ENCODE measurements at places on chromosomes 16 and 17. TPM values are rescaled to one million over a fixed set of nuclear protein-coding genes. Genes with fewer than 3 reads are reported as not detected.

LPO gene
- not detected for total RNA-seq

MARCHF10 gene
- total RNA-seq, result not detected

KRTAP9-2 gene
- not detected for total RNA-seq

PRPSAP2 gene
- total RNA-seq, result 15.9 TPM

DNA sequence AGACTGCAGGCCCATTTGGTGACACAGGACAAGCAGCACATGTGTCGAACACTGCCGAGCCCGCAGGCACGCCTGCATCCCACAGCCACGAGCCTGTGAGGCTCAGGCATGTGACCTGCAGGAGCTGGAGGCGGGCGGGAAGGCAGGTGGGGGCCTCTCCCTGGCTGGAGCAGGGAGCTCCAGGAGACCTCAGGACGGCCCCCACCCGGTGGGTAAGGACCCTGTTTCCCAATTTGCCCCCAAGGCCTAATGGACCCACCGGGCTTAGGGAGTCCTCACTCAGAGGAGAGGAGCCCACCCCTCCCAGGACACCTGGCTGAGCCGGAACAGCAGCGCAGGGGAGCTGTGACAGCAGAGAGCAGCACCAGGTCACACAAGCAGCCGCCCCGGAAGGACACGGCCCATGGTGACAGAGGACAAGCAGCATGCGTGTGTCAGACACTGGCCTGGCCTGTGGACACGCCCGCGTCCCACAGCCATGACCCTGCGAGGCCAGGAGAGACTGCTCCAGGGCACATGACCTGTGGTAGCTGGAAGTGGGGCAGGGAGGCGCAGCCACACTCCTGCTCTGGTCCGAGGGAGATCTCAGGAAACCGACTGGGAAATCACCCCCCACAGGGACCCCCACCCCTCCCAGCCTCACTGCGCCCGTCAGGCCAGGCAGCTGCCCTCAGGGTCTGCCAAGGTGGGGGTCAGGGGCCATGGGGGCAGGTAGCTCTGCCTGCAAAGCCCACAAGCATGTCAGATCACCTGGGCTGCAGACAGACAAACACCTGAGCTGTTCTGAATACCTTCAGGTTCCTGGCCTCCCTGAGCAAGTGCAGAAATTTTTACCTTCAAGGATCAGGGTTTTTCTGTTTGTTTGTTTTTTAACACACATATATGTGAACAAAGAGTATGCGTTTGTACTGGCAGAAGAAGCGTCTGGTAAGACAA lies 2.4 kb downstream of the SPSB3 start:
- DNase-seq, result peak; percentile 69

GRCh38 chr16:53704445-53704813 lies 473 bp downstream of the FTO start:
- DNase-seq, result no peak

DNA sequence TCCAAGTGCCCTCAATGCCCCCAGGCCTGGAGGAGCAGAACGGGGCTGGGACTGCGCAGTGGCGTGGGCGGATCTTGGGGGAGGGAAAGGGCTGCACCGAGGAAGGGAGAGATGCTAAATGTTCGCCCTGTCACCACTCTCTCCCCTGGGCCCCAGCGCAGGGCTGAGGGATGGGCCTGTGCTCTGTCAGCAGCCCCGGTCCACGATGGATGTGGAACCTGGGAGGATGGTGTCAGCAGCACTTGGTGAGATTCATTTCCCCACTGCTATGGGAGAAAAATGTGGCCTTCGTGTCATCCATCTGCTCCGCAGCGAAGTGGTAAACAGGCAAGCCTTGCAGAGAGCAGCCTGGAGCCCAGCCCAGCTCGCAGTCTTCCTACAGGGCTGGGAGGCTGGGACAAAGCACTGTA lies 72.0 kb downstream of the TMEM132E start:
- no peak for DNase-seq

- no peak for DNase-seq
These were observed 61.4 kb downstream of the IRX6 start for GRCh38 chr16:55385359-55385758.

GRCh38 chr16:17348042-17348783 lies 122.5 kb downstream of the XYLT1 start:
- DNase-seq, result no peak

GRCh38 chr17:1629504-1630310 lies 1.1 kb upstream of the SLC43A2 start:
- DNase-seq, result peak; percentile 89

DNA sequence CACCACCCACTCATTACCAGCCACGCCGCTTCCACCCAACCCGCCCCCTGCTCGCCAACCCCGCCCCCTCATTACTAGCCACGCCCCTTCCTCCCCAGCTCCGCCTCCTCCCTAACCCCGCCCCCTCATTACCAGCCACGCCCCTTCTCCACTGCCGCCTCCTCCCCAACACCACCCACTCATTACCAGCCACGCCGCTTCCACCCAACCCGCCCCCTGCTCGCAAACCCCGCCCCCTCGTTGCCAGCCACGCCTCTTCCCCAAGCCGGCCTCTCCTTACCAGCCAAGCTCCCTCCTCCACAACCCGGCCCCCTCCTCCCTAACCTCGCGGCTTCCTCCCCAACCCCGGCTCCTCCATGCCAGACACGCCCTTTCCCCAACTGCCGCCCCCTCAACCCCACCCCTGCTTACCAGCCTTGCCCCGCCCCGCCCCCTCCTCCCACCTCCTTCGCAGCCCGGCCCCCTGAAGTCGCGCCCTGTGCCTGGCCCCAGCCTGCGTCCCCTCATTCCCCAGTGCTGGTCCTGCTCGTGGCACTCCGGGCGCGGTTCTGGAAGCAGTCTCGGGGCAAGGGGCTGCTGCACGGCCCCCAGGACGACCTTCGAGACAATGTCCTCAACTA lies 7.3 kb downstream of the SLC22A31 start:
- peak; percentile 76 for DNase-seq

- no peak for DNase-seq
These were observed 451.5 kb downstream of the TOX3 start for GRCh38 chr16:52095471-52095870.

GRCh38 chr16:11072420-11073153 lies 128.2 kb downstream of the CLEC16A start:
- no peak for DNase-seq

- DNase-seq, result no peak
These were observed 8.7 kb downstream of the ENPP7 start for GRCh38 chr17:79739148-79740062.

GRCh38 chr16:71626858-71627213 lies 852 bp downstream of the MARVELD3 start:
- DNase-seq, result no peak

- DNase-seq, result no peak
These were observed 38.4 kb downstream of the TSC2 start for GRCh38 chr16:2086106-2086742.

DNA sequence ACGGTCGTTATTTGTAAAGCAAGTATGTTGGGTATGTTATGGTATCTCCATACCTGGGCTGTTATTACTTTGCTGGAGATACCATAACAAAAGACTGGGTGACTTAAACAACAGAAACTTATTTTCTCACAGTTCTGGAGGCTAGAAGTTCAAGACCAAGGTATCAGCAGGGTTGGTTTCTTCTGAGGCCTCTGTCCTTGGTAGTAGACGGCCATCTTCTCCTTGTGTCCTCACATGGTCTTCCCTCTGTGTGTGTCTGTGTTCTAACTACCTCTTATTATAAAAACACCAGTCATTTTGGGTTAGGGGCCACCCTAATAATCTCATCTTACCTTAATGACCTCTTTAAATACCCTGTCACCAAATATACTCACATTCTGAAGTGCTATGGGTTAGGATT lies 33.2 kb upstream of the MRTFB start:
- DNase-seq, result no peak

DNA sequence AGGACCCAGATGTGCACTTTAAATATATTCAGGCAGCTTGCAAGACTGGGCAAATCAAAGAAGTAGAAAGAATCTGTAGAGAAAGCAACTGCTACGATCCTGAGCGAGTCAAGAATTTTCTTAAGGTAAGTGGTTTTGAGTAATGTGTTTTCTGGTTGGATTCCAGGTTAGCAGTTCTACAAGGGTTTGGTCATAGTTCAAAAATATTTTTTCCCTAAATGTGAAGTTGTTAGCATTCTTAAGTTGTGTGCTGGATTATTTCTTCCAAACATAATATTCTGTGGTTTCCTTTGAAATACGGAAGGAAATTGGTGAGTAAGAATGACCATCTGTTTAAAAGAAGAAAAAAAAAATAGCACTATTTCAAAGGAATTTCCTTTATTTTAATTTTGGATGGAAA lies 38.4 kb downstream of the PTRH2 start:
- DNase-seq, result no peak

DNA sequence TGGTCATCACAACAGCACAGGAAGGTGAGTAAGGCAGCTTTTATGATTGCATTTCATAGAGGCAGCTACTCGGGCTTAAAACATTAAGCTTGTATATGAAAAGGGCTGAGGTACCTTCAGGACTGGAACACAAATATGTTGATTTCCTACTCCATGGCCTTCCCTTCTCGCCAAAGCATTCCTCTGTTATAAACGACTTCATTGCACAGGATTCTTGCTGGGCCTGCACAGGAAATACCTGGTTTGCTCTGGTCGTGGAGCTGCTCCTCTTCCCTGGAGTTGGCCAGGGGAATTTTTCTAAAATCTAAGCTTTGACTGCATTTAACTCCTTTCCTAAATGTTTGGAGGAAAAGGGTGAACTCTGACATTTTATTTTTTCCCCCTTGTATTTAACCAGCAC lies 49.0 kb downstream of the CHD9 start:
- no peak for DNase-seq

DNA sequence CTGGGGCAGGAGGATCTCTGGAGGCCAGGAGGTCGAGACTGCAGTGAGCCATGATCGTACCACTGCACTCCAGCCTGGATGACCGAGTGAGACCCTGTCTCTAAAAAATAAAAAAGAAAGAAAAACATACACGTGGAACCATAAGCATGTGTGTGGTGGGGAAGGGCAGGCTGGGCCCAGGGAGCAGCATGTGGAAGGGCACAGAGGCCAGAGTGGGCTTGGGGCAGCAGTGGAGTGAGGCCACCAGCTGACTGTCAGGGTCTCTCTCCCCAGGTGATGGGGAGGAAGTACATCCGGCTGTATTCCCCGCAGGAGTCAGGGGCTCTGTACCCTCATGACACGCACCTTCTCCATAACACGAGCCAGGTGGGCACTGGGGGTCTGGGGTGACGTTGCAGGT lies 16.8 kb downstream of the KDM8 start:
- no peak for DNase-seq

DNA sequence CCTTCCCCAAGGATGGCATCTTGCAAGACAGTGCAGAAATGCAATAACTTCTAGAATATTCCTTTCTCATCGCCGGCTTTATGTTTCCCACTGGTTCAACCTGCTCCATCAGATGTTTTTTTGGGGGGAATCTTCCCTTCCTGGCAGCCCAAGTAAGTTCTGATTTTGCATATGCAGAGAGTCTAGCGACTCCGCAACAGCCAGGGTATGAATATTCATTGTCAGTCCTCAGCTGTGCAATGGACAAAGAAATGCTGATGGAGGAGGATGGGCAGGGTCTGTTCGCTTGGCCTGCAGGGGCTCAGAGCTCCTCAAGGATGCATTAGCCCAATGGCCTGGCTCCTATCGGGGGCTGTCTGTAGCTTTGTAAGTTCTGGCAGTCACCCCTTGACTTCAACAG lies 358.8 kb upstream of the CCL2 start:
- DNase-seq, result no peak

DNA sequence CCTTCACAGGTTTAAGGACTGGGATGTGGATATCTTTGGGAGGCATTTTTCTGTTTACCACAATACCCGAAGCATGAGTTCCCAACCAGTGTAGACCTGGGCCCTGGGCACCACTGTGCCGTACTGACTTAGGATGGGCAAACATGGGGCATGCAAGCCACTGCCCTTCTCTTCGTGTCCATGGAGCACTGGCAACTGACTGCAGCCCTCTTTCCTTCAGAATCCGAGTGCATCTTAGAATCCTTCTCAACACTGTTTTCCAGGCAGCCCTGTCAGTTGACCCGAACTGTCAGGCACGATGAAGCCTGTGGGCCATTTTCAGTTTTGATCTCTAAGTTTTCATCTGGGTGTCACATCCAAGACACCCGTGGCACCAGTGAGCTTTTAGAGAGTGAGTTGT lies 59.2 kb downstream of the SHISA6 start:
- DNase-seq, result no peak

GRCh38 chr16:57982385-57982784 lies 11.5 kb upstream of the CNGB1 start:
- no peak for DNase-seq

- DNase-seq, result no peak
These were observed 87.4 kb downstream of the ANKRD11 start for GRCh38 chr16:89402962-89403361.

Data from Right ventricle myocardium inferior (tissue), 1 donor.